Cardiac muscle cell (in vitro differentiated cells and primary cell): ENCODE measurements at places on chromosomes 7 and 10. TPM values are rescaled to one million over a fixed set of nuclear protein-coding genes. Genes with fewer than 3 reads are reported as not detected.

GRCh38 chr7:976901-977325 is 1.6 kb upstream of the COX19 start:
- no peak overlapping the region for H3K4me3 ChIP-seq
- H3K27me3 ChIP-seq, result no peaks in the 10 kb centered on the region

FAM180A gene
- not detected in 2 replicates for total RNA-seq

DNA sequence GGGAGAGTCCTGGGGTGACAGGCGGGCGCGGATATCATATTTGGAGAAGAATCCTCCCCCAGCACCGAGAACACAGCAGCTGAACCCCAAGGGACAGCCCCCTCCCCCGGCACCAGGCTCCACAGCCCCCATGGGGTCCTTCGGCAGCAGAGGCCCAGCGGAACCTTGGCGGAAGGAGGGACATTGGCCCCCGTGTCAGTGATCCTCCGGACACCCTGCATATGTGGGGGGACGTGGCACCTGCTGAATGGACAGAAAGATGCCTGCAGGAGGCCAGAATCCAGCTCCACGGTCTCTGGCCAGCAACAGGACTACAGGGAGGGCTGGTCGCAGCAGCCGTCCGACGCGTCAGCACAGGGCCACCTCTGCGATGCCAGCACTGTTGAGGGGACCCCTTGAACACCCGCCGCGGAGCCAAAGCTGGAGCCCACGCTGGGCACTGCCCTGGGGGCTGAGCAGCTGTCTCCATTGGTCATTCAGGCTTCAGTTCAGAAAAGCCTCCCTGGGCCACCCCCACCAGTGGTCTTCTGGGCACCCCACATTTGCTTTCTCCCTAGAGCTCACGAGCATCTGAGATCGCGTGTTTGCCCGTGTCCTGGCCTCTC is 240.1 kb downstream of the ELFN1 start:
- H3K27me3 ChIP-seq, result no peaks in the 10 kb centered on the region
- DNase-seq, result no peak
- H3K27ac ChIP-seq, result no peak overlapping the region
- H3K4me1 ChIP-seq, result peaks cover 19% of the 10 kb centered on the region
- no peak overlapping the region for H3K4me3 ChIP-seq

GRCh38 chr10:97891497-97892167 is 42.0 kb downstream of the GOLGA7B start:
- H3K36me3 ChIP-seq, result no peaks in the 10 kb centered on the region
- no peak overlapping the region for H3K4me3 ChIP-seq
- H3K27ac ChIP-seq, result no peak overlapping the region
- no peaks in the 10 kb centered on the region for H3K27me3 ChIP-seq

GRCh38 chr10:75121322-75121721 is 9.9 kb downstream of the SAMD8 start:
- H3K27ac ChIP-seq, result no peak overlapping the region
- no peaks in the 10 kb centered on the region for H3K36me3 ChIP-seq
- peaks cover 8% of the 10 kb centered on the region for H3K4me1 ChIP-seq
- no peak for DNase-seq
- no peak overlapping the region for H3K4me3 ChIP-seq

- H3K4me1 ChIP-seq, result no peaks in the 10 kb centered on the region
Observed at GRCh38 chr7:112334366-112334765, 115.9 kb upstream of the IFRD1 start.

GRCh38 chr7:130922206-130923112 is 188.5 kb upstream of the KLF14 start:
- no peaks in the 10 kb centered on the region for H3K36me3 ChIP-seq
- no peak overlapping the region for H3K27ac ChIP-seq
- no peaks in the 10 kb centered on the region for H3K27me3 ChIP-seq

DNA sequence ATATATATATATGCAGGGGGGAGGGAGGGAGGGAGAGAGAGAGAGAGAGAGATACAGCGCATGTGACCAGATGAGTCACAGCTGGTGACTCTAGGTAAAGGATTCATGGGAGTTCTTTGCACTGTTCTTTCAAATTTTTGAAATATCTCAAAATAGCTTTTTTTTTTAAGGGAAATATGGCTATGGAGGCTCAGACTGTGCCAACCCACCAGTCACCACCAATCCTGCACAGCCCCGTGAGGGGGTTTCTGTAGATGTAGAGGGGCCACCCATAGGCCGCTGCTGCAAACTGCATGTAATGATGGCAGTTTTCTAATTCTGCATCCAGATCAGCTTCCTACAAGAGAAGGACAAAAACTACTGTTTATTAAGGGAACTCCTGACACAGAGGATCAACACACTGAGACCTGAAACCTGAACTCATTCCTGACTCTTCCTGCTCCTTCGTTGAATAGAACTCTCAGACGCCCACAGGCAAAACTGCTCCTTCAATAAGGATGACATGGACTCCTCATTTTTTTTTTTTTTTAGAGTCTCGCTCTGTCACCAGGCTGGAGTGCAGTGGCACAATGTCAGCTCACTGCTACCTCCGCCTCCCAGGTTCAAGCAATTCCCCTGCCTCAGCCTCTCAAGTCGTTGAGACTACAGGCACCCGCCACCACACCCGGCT is 17.3 kb downstream of the DAGLB start:
- no peaks in the 10 kb centered on the region for H3K4me1 ChIP-seq
- H3K27me3 ChIP-seq, result no peaks in the 10 kb centered on the region
- no peak overlapping the region for H3K4me3 ChIP-seq
- H3K27ac ChIP-seq, result no peak overlapping the region

DNA sequence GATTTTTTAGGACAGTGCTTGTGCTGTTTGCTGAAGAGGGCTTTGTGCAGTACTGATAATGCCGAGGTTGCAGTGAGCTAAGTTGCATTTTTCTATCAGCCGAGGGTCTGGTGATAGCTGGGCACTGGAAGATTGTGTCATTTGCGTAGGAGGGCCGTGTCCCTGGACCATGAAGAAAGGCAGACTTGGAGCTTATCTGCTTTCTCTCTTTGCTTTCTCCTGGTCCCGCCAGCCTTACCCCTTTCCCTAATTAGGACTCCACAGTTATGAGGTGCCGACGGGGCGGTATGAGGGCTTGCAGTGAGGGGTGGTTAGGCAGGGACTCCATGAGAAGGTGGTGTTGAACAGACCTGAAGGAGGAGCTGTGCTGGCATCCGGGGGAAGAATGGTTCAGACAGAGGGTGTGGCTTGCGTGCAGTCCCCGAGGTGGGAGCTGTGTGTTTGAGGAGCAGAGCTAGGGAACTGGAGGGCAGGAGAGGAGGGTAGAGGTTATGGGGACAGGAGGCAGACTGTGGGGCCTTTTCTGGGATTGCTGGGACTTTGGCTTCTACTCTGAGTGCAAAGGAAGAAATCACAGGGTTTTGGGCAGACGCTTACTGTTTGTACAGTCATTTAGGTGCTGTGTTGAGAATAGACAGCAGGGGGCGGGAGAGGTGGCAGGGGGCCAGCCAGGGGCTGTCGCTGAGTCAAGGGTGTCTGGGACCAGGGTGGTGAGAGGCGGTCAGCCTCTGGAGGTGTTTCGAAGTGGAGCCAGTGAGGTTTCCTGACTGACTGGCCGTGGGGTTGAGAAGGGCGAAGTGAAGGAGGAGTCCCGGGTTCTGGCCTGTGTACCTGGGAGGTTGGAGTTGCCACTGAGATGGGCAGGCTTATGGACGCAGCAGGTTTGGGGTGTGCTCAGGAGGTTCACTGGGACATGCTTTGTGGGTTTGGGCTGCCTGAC is 43.4 kb downstream of the PRF1 start:
- peak overlapping the region; percentile 87 for H3K27ac ChIP-seq
- peaks cover 31% of the 10 kb centered on the region for H3K4me1 ChIP-seq

GRCh38 chr7:69811476-69812308 is 213.4 kb downstream of the AUTS2 start:
- H3K4me1 ChIP-seq, result peaks cover 30% of the 10 kb centered on the region
- no peak overlapping the region for H3K4me3 ChIP-seq
- H3K27me3 ChIP-seq, result no peaks in the 10 kb centered on the region
- H3K36me3 ChIP-seq, result no peaks in the 10 kb centered on the region
- no peak overlapping the region for H3K27ac ChIP-seq

DNA sequence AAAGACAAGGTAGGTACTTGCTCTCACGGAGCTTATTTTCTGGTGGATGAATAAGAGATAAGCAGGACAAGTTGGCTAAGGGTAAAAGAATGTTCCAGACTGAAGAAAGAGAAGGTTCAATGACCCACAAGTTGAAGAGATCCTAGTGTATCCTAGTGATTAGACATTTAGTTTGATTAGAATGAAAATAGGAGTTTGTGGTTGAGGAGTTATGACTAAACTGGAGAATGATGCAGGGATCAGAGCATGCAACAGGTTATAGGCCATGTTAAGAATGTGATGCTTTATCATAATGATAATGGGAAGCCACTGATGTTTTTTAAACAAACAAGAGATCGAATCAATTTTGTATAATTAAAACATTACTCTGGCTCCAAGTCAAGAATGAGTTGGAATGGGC is 357.2 kb downstream of the HPSE2 start:
- no peaks in the 10 kb centered on the region for H3K36me3 ChIP-seq
- H3K27me3 ChIP-seq, result no peaks in the 10 kb centered on the region
- H3K4me1 ChIP-seq, result peaks cover 22% of the 10 kb centered on the region
- no peak overlapping the region for H3K4me3 ChIP-seq
- no peak overlapping the region for H3K27ac ChIP-seq

VPS37D gene
- 31.0 and 32.0 TPM in 2 replicates for total RNA-seq

PLXDC2 gene
- total RNA-seq, result 10.5 and 22.6 TPM in 2 replicates

- H3K27me3 ChIP-seq, result no peaks in the 10 kb centered on the region
- no peak overlapping the region for H3K4me3 ChIP-seq
- H3K4me1 ChIP-seq, result peaks cover 31% of the 10 kb centered on the region
- H3K36me3 ChIP-seq, result no peaks in the 10 kb centered on the region
- no peak overlapping the region for H3K27ac ChIP-seq
- no peak for DNase-seq
Observed at GRCh38 chr10:132392811-132393694, 3.9 kb upstream of the PWWP2B start.

DNA sequence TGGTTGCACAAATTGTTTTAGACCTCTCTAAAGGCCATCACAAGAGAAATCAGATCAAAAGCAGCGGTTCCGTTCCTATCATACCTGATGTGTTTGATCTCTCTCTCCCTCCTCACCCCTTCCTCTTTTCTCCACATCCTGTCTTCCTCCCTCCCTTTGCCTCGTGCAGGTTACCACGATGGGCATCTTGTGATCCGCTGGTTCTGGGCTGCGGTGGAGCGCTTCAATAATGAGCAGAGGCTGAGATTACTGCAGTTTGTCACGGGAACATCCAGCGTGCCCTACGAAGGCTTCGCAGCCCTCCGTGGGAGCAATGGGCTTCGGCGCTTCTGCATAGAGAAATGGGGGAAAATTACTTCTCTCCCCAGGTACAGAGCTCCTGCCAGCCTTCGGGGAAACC is 28.5 kb upstream of the STK17A start:
- H3K27me3 ChIP-seq, result no peaks in the 10 kb centered on the region
- no peaks in the 10 kb centered on the region for H3K4me1 ChIP-seq
- no peak overlapping the region for H3K4me3 ChIP-seq
- no peak for DNase-seq

- peak overlapping the region; percentile 20 for H3K27ac ChIP-seq
- peak; percentile 5 for DNase-seq
- no peaks in the 10 kb centered on the region for H3K27me3 ChIP-seq
- H3K4me1 ChIP-seq, result peaks cover 26% of the 10 kb centered on the region
Observed at GRCh38 chr10:26854524-26854923, 6.2 kb downstream of the ABI1 start.

- H3K36me3 ChIP-seq, result no peaks in the 10 kb centered on the region
- peaks cover 5% of the 10 kb centered on the region for H3K4me1 ChIP-seq
- no peaks in the 10 kb centered on the region for H3K27me3 ChIP-seq
- H3K4me3 ChIP-seq, result no peak overlapping the region
Observed at GRCh38 chr7:133369130-133369529, 116.3 kb downstream of the EXOC4 start.

CLCN1 gene
- total RNA-seq, result 0.11 TPM in 1 of 2 replicates, not detected in the other

DNA sequence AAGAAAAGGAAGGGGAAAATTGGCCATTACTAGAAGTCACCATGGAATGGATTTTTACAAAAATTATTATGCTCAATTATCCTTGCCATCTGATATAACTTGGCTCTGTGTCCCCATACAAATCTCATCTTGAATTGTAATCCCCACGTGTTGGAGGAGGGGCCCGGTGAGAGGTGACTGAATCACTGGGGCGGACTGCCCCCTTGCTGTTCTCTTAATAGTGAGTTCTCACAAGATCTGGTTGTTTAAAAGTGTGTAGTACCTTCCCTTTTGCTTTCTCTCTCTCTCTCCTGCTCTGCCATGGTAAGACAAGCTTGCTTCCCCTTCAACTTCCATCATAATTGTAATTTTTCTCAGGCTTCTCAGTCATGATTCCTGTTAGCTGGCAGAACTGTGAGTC is 1023.6 kb downstream of the XPNPEP1 start:
- no peak for DNase-seq
- H3K4me1 ChIP-seq, result no peaks in the 10 kb centered on the region
- H3K27me3 ChIP-seq, result no peaks in the 10 kb centered on the region

AQP1 gene
- 35.6 and 63.9 TPM in 2 replicates for total RNA-seq

GRCh38 chr7:1053816-1054370 is 9.5 kb downstream of the GPR146 start:
- H3K4me3 ChIP-seq, result no peak overlapping the region
- H3K27me3 ChIP-seq, result no peaks in the 10 kb centered on the region
- H3K36me3 ChIP-seq, result no peaks in the 10 kb centered on the region

ANKRD22 gene
- total RNA-seq, result not detected in 2 replicates

LRRN3 gene
- total RNA-seq, result 43.7 and 45.8 TPM in 2 replicates

DNA sequence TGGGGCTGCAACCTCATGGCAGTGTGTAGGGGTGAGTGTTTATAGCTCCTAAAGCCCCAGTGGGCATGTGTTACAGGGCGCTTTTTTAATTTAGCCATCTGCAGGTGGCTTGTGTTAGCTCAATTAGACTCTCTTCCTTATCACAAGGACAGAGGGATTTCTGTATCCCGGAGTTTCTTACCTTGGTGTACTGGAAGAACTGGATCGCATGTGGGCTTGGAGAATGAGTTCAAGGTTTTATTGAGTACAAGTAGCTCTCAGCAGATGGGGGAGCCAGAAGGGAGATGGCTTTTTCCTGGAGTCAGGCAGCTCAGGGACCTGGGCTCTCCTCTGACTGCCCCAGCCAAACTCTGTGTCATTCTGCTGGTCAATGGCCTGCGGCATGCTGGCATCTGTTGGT is 153.5 kb upstream of the C7orf33 start:
- H3K27ac ChIP-seq, result no peak overlapping the region
- H3K27me3 ChIP-seq, result no peaks in the 10 kb centered on the region
- H3K4me1 ChIP-seq, result no peaks in the 10 kb centered on the region
- no peak overlapping the region for H3K4me3 ChIP-seq

- H3K4me3 ChIP-seq, result no peak overlapping the region
- no peaks in the 10 kb centered on the region for H3K27me3 ChIP-seq
- H3K4me1 ChIP-seq, result no peaks in the 10 kb centered on the region
- H3K27ac ChIP-seq, result no peak overlapping the region
Observed at GRCh38 chr7:48708635-48709034, 215.7 kb upstream of the CDC14C start.

GRCh38 chr10:123678376-123678775 is 12.2 kb downstream of the GPR26 start:
- no peaks in the 10 kb centered on the region for H3K4me1 ChIP-seq
- H3K27me3 ChIP-seq, result peaks cover 20% of the 10 kb centered on the region
- H3K4me3 ChIP-seq, result no peak overlapping the region
- no peak for DNase-seq
- no peaks in the 10 kb centered on the region for H3K36me3 ChIP-seq

DNA sequence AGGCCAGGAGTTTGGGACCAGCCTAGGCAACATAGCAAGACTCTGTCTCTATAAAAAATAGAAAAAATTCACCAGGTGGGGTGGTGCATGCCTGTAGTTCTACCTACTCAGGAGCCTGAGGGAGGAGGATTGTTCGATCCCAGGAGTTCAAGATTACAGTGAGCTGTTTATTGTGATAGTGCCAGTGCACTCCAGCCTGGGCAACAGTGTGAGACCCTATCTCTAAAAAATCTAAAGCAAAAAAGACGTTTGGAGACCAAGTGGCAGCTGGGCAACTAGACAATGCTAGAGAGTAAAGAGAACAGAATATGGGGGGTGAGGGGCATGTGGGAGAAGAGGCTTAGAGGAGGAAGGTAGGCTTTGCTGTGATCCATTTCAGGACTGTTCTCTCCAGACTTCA is 1.4 kb downstream of the PDSS1 start:
- no peak for DNase-seq
- peak overlapping the region; percentile 83 for H3K4me3 ChIP-seq
- H3K4me1 ChIP-seq, result peaks cover 4% of the 10 kb centered on the region
- H3K27ac ChIP-seq, result no peak overlapping the region
- peaks cover 5% of the 10 kb centered on the region for H3K27me3 ChIP-seq
